Foreskin melanocyte (primary cell): ENCODE measurements at places on chromosomes 4 and X.
A peak's percentile ranks its signal among the peaks of the same experiment; 100 is the strongest.

DNA sequence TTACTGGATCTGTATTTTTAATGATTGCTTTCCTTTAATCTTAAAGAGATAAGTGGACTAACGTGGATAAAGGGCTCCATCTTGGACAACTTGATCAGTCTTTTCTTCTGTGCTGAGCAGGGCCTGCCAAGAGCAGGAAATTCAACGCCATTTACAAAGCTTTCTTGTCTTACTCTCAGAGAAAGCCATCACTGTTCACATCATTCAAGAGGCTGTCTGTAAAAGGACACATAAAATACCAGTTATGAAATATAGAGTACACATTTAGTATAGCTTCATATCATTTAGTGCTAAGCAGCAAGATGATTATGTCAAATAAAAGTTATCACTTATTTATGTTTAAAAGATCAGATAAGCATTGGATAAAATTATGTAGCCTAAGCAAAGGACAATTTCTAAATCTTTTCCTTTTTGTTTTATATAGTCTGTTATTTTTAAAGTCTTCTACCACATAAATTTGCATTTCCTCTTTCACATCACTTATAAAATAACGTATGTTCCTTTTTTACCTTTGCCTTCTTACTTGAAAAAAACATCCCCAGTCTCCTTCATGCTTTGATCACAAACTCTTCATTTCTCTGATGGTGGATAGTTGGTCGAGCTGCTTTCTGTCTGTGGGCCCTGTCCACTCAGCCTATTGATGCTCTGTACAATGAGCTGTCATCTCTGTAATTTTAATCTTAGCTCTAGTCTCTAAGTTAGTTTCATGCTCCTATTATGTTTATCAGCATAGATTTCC is 2.1 kb upstream of the CCNG2 start:
- peak; percentile 38 for DNase-seq

DNA sequence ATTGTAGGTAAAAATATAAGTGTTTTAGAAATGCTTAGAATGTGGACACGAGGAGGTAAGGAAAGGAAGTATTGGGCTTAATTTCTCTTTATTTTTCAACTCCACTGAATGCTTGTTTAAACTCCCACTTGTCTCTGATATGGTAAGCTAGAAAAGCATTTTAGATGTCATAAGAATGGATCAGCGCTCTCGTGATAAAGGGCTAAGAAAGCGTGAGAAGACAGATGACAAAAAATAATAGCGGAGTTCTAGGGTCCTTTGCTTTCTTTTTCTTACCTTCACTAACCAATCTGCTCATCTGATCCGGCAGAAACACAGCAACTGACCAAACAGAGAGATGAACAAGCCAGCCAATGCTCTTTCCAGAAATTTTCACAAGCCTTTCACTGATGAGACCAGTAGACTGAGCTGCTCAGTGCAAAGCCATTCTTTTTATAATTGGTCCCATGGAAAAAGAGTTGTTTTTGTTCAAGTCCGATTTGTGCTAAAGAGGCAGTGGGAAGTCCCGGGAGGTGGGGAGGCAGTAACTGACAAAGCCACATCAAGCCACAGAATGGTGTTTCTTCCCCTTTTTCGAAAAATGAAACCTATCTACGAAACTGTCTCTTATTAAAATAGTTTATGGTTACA is at the start of gene TASL:
Gene TASL, minus strand, starts transcription at position 405 of the 630 bp plus-strand sequence. CDS start 17,411 bp downstream, outside the sequence.
- no peak for DNase-seq

GRCh38 chr4:150106886-150107285 is 28.6 kb downstream of the DCLK2 start:
- peak; percentile 44 for DNase-seq

DNA sequence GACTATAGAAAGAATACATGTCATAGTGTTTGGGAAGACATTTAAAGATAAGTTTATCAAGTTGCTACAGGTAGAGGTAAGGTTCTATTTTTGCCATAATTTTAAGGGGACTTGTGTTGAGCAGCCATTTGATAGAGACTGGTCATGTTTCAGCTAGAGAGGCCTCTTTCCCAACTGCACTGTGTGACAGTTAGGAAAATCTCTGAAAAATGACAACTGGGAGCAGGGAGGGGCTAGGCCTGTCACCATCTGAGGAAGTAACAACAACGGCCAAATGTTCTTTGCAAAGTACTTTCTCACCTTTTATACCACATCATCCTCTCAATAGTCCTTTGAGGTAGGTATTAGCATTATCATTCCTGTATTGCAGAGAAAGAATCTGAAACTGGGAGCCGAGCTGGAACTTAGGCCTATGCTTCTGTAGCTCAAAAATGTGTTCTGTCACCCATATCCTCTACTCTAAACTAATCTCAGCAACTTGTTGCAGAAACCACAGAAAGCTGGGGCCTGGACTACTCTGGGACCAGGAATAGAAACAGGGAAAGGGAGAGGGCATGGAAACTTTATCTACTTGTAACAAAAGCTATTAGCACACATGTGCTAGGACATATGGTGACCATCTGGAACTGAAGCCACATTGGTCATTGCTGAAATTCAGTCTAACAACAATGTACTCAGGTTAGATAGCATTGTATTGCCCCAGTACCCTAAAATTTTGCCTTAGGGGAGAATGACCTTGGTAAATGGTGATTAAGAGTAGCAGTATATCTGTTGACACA is 198.9 kb downstream of the MID1IP1 start:
- no peak for DNase-seq

GRCh38 chr4:23114538-23114937 is 421.8 kb downstream of the GBA3 start:
- no peak for DNase-seq

GRCh38 chrX:45850197-45850774 is 649.6 kb upstream of the DIPK2B start:
- no peak for DNase-seq

GRCh38 chr4:156303708-156304107 is 350.0 kb upstream of the CTSO start:
- no peak for DNase-seq

DNA sequence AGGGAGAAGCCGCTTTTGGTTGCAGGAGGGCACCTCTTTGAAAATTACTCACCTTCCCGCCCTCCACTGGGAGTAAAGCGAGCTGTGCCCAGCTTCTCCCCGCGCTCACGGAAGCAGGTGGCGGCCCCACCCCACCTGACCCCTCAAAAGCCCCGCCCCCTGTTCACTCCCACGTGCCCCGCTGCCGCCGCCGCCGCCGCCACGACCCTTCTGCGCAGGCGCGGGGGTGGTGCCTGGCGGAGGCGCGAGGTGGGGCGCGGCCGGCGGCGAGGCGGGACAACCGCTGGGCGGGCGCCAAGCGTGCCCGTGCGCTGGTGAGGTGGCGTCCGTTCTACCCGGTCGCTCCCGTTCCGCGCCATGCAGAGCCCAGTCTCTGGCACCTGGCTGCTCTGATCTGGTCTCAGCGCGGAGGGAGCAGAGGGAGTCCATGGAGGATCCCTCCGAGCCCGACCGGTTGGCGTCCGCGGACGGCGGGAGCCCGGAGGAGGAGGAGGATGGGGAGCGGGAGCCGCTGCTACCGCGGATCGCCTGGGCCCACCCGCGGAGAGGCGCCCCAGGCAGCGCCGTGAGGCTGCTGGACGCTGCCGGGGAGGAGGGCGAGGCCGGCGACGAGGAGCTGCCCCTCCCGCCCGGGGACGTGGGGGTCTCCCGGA is at the start of gene PI4K2B:
Gene PI4K2B, plus strand, starts transcription at position 297 of the 653 bp plus-strand sequence. Its CDS starts 131 bp downstream, at position 428.
- DNase-seq, result peak; percentile 61

DNA sequence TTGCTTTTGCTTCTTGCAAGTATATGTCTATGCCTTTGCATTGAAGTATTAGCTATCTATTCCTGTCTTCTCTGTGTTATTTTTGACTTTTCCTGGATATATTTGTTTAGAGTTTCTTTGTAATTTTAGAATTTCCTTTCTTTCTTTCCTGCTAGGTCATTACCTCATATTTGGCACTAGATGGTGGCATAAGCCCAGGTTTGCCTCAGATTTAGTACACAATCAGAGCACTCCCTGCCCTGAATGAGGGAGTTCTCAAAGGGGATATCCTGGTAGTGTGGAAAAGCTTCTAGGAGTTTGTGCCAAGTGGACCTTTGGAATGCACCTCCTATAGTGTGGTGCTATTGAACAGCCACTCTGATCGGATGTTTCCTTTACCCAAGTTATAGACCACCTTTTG is 181.6 kb downstream of the UGT8 start:
- peak; percentile 13 for DNase-seq

DNA sequence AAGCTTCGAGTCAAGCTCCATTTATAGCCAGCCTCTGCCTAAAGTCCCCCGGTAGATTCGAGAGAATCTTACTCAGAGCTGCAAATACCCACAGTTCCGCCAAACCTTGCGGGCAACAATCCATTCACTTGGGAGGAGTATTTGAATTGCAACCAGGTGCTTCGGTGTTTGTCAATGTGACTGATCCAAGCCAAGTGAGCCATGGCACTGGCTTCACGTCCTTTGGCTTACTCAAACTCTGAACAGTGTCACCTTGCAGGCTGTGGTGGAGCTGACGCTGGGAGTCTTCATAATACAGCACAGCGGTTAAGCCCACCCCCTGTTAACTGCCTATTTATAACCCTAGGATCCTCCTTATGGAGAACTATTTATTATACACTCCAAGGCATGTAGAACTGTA is 11.2 kb downstream of the CD40LG start:
- DNase-seq, result no peak

GRCh38 chr4:52836678-52837077 is 25.4 kb upstream of the RASL11B start:
- DNase-seq, result no peak

- no peak for DNase-seq
Measured at GRCh38 chr4:25654031-25654970, 1.4 kb upstream of the SLC34A2 start.

- DNase-seq, result peak; percentile 35
Measured at GRCh38 chr4:121462660-121463261, 81.9 kb upstream of the QRFPR start.

DNA sequence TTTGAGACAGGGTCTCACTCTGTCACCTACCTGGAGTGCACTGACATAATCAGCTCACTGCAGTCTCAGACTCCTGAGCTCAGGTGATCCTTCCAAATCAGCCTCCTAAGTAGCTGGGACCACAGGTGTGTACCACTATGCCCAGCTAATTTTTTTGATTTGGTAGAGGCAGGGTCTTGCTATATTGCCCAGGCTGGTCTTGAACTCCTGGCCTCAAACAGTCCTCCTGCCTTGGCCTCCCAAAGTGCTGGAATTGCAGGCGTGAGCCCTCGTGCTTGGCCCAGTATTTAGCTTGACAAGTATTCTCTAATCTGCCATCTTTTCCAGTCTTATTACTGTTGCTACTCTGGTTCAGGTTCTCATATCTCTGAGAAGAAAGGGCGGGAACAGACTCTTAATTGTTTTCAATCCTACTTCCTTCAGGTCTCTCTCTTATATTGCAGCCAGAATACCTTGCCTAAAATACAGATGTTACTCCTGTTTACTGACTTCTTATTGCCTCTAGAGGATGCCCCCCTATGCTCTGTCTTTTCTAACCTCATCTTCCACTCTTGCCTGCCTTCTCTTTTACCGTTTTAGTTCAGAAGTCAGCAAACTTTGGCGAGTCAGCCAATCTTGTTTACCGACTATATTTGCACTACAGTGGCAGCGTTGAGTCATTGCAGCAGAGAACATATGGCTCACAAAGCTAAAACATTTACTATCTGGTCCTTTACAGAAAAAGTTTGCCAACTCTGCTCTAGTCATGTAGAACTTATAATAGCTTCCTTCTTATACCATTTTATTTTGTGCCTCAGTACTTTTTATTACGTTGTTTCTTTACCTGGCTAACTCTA is 19.0 kb downstream of the MRPL1 start:
- DNase-seq, result no peak

DNA sequence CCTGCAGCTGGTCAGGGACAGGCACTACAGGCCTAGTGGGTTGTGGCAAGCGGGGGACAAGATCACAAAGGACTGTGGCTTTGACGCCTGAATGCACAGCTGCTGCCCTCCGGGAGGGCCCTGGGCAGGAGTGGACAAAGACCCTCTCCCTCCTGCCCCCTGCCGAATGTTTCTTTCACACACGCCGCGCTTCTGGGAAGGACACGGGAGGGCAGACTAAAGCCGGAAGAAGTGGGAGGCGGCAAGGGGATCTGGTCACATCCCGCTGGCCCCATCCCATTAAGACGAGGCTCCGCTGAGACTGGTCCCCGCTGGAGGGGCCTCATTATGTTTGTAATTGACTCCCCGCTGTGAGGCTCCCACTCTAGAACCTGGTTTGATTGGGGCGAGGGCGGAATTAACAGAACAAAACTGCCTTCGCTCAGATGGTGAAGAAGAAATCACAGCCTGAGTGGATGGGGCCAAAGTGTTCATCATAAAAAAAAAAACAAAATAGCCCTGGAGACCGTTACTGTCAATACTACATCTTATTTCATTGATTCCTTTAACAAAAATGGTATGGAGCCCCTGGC is 37.8 kb upstream of the PSAPL1 start:
- no peak for DNase-seq

DNA sequence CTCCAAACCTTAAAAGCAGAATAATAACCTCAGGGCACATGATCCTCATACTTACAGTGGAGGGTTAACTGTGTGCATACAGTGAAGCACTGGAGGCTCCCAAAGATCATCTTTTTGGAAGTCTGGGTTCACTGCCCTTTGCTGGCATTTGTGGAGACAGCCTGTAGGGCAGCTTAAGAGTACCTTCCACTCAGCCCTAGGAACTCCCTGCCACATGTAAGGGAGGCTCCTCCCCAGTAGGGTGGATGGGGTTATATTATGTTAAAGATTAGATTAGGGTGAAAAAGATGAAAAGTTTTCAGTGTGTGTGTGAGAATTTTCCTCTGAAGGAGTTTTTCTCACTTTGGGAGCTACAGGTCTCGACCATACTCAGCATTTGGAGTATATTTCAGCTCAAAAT is 388.4 kb downstream of the RAB28 start:
- DNase-seq, result no peak

DNA sequence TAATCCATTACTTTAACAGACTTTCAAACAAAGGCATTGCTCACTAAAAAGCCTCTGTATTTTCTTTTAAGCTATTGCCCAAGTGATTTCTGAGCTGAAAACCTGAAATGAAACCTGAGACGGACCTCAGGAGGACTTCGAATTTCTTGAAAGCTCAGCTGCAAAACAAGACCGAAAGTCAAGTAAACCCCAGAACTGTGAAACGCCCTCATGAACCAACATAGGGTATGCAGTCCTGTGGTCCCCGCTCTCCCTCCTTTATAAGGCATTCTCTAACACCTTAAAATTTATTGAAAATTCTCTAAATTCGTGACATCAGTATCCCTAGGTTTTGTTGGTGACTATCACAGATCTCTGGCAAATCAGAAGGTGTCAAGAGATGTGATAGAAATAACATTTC is 91.8 kb downstream of the SHISA3 start:
- DNase-seq, result no peak
